Activated T-cell treated with anti-CD3 and anti-CD28 coated beads for 1 hour (primary cell): ENCODE measurements at places on chromosomes 16 and 17.

DNA sequence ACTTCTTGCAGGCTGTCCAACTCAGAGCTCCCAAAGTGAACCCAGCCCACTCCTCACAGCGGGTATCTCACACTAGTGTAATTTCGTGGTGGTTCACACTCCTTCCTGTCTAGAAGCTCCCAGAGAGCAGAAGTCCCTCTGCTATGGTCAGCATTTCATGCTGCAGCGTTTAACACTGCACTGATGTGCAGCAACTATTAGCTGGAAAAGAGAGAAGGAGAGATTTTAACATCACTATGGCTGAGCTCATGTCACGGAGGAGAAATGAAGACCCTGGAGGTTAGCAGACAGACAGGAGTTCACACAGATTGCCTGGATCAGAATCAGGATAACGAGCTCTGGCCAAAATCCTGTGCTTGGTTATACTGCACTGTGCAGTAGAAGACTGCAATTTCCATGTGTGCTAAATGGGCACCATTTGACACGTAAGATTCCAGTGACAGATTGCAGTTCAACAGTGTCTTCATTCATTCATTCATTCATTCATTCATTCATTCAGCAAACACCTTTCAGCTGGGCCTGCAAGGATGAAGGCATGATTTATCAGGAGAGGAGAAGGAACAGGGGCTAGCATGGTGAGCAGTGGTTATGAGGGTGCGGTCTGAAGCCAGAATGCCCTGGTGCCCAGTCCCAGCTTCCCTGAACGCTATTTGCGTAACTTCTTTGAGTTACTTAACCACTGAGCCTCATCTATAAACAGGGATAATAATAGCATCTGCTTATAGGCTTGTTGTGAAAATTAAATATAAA, 5.3 kb upstream of the CCL1 start:
- DNase-seq, result no peak

- DNase-seq, result no peak
Observed at GRCh38 chr17:29149431-29150064, 30.6 kb downstream of the MYO18A start.

GRCh38 chr16:1034230-1035065, 38.1 kb upstream of the SSTR5 start:
- no peak for DNase-seq

DNA sequence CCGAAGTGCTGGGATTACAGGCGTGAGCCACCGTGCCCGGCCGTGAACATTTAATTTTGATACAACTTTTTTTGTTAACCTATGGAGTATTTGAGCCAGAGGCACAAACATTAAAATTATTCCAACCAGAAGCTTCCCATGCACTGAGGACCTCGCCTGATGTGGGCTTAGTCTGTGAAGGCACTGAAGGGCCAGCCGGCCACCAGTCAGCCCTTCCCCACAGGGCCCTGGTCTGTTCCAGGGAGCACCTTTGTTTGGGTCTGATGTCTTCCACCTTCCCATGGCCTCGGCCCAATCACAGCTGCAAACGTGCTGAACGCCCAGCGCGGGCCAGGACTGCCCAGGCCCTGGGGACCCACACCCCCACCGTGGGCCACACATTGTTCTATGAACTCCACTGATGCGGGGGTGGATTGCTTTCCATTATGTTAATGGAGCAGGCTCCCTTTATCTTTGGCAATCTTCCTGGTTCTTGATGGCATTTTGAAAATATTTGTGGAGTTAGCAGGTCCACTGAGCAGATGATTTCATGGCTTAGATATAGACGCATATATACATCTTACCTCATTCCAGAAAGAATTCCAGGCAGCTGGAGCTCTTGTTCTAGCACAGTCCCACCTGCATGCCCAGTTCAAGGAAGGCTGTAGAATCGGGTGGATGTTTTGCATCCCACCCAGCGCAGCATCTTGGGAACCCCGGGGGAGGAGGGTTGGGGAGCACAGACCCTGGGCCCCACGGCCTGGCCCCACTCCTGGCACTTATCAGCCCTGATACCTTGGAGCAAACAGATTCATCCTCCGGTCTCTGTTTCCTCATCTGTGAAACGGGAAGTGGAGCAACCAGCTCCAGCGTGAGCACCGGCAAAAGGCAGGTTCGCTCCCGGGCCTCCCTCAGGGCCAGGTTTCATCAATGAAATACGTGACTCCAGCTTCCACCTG, 14.5 kb downstream of the SPIRE2 start:
- no peak for DNase-seq

- peak; percentile 69 for DNase-seq
Observed at GRCh38 chr16:2500918-2501750, 12.6 kb upstream of the ATP6V0C start.

DNA sequence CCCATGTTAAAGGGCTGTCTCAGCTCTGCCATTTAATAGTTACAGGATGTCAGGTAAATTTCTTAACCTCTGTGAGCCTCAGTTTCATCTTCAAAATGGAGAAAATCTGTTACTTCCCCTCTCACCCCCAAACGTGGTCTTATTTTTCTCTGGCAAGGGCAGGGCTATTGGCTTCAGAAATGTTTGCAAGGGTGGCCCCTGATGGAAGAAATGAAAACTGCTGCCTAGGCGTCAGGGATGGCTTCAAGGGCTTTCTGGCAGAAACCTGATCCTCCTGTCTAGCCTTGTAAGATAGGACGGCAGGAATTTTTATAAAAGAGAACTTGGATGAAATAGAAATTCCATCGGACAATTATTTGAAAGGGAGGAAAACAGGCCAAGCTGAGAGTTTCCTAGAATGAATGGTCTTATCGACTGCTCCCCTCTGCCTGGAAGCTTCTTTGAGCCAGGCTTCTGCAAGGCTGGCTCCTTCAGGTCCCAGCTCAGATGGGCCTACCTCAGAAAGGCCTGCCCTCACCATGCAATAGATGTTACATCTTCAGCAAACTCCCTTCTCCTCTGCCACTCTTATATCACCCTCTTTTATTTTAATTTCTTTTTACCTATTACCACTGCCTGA, 43.0 kb upstream of the TANGO6 start:
- DNase-seq, result peak; percentile 12

DNA sequence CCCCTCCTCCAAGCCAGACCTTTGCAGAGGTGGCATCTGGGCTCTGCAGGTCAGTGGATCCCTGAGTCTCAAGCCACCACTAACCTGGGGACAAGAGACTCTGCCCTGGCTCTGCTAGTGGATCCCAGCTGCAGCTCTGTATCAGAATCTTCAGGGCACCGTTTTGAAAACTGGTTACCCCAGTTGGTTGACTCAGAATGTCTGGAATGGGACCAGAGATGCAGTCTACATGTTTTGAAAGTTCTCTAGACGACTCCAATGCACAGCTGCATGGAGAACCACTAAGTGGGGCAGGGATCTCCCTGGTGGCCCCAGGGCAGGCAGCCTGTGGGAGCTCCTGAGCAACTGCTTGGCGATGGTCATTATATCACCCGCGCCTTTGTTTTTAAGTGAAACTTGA, 34.1 kb upstream of the ADORA2B start:
- no peak for DNase-seq
